ENCODE measurements at places on chromosomes 5 and 9.

GRCh38 chr5:144191998-144192397, 21.3 kb downstream of the KCTD16 start:
- peak; percentile 90 for DNase-seq

GRCh38 chr9:36140086-36141084, 3.9 kb downstream of the GLIPR2 start:
- no peak for DNase-seq

DNA sequence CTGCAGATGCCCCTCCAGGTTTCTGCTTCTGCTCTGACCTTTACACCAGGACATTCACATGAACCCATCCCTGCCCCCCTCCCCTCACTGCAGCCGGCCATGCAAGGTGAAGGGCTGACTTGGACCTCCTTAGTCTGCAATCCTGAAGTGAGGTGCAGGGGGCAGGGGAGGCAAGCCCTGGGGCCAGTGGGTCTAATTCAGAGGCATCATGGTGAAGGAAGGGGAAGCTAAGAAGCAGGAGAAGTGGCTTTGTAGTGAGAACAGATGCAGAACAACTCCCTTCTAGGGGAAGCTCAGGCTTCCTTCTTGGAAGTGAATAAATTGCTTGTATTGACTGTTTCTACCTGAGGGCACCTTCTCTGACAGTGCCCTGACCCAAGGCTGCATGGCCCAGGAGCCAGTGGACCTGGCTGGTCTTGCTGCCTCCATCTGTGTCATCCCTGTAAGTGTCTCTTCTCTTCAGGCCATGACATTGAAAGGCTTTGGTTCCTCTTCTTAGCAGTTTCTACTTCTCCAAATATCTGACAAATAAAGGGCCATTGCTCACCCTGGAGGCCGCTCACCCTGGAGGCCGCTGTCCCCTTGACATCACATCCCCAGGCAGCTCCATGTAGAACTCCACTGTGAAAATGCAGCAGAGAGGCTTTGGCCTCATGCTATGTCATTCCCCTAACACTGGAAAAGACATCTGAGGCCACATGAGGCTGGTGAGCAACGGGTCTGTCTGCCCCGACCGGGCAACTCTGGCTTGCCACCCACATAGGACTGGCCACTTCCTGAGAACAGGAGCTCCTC, 55.3 kb downstream of the GADD45G start:
- DNase-seq: no peak

- DNase-seq: no peak
These were observed 34.2 kb downstream of the FOXI1 start for GRCh38 chr5:170139786-170140335.

DNA sequence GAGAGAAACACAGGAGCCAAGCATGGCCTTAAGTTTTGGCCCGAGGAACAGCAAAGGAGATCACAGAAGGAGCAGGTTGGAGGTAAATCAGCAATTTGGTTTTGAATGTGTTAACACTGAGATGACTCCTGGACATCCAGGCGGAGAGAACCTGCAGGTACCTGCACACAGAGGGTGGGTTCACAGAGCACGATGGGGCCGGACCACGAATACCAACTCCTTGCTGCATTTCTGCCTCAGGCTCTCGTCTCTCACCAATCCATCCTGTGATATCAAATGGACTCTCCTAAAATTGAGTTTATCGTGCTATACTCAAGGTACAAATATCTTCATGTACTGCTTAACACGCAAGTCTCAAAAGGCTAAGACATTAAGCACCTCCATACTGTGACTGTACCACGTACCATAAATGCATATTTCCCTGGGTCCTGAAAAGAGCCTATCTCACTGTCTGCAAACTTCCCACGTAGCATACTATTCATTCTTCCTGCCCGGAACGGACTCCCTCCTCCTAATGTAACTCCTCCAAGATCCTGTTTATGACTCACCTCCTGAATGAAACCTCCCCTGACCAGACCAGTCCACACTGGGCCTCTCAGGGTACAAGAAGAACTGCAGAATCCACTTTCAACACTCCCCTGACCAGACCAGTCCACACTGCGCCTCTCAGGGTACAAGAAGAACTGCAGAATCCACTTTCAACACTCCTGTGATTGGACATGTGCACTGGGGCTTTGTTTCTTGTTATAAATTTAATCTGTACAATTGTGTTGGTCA, 380.8 kb upstream of the RFX3 start:
- no peak for DNase-seq

- no peak for DNase-seq
These were observed 512.5 kb upstream of the CDH18 start for GRCh38 chr5:20500546-20500945.

DNA sequence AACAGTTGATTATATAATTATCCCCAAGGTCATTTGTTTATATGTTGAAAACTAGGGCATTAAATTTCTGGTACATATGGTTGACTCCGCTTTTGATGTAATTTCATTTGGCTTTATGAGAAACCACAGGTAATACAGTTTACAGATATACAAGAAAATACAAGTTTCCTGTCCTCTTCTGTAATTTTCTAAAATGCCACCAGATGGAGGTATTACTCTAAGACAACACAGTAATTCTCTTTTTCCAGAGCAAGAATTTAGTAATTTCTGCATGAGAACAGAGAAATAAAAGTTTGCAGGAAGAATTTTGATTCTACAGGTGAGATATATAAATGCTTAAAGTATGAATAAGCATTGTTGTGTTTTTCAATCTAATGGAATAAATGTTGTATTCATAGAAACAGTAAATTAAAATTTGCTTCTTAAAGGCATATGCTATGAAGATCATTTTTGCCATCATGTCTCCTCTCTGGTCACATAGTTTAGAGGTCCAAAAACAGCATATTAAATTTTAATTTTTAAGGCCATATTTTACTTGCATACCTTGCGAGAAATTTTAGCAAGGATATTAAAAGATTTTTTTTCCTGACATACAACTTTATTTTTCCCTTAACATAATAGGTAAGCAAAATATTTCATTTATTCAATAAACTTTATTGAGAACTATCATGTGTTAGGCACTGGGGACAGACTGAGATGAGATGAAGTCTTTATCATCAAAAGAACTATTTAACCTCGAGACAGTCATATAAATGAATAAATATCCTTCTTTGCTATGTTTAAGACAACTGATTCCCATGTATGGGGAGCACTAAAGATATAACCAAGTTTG, 22.7 kb downstream of the CHD1 start:
- no peak for DNase-seq

DNA sequence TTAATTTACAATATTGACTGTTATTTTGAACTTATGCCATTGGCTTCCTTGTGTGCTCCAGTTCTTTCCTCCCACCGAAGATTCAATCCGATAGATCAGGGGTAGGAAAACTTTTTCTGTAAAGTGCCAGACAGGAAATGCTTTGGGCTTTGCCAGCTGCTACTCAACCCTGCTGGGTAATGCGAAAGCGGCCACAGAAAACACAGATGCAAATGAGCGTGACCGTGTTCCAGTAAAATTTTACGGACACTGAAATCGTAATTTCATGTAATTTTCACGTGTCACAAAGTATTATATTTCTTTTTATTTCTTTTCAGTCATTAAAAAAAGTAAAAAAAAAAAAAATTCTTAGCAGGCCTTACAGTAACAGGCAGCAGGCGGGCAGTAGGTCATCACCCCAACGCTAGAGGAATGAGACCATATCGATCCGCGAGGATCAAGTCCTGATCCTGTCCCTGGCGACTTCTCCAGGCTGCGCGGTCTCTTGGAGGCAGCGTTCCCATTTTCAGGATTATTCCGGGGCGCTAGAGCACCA, 599 bp downstream of the NMRK1 start:
- DNase-seq: no peak

DNA sequence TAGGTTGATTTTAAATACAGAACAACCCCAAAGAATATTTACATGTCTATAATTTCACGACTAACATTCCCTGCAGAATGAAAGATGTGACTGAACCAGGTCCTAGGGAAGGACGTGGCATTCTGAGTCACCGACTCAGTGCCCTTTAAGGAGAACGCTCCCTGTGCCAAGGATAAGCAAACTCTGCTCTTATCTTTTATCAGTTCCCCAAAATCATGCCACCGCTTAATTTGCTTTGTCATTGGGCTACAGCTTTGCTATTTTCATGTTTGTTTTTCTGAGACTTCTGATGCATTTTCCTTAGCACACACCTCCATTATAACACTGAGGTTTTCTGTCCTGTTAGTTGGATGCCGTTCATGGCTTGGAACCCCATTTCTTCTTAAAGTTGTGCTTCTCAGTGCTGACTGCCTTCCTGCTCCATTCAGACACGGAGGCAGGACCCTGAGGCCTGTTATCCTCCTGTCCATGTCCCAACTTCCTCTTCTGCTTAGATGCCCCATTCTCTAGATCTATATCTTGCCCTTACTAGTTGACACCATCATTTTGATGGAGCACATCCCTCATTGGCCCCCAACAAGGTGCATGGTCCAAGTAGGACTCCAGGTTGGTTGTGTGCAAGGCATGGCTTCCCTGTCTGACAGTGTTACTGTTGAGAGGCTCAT, 11.2 kb upstream of the SEMA4D start:
- DNase-seq: no peak

- DNase-seq: no peak
These were observed 82.5 kb downstream of the LRRC70 start for GRCh38 chr5:62661126-62661525.

DNA sequence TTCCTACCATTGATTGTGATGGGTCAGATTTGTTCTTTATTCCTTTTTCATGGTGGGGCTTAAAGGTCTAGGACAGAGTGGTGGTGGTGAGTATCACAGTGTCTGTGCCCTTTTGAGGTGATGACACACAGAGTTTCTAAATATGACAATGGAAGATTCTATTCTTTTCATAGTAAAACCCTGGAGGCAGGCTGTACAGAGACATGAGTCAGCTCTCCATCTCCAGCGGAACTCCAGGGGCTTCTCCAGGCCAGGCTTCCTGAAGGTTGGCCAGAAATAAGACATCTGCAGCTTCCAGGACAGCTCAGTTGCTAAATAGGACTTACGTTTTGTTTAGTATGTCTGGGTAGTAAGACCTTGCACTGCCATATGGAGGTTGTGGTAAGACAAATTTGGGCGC, 229.5 kb downstream of the CD180 start:
- DNase-seq: no peak

GRCh38 chr5:78717674-78718584, 69.4 kb upstream of the LHFPL2 start:
- no peak for DNase-seq

GRCh38 chr5:41143131-41143901, 70.0 kb downstream of the C6 start:
- DNase-seq: no peak

- no peak for DNase-seq
These were observed 89.7 kb downstream of the DAP start for GRCh38 chr5:10671041-10672008.

- no peak for DNase-seq
These were observed 6.6 kb upstream of the KCNN2 start for GRCh38 chr5:114355086-114355830.
